NCI-H446 treated with DMSO at 0.1 percent for 48 hours (cell line): ENCODE measurements at places on chromosomes 4 and X.

DNA sequence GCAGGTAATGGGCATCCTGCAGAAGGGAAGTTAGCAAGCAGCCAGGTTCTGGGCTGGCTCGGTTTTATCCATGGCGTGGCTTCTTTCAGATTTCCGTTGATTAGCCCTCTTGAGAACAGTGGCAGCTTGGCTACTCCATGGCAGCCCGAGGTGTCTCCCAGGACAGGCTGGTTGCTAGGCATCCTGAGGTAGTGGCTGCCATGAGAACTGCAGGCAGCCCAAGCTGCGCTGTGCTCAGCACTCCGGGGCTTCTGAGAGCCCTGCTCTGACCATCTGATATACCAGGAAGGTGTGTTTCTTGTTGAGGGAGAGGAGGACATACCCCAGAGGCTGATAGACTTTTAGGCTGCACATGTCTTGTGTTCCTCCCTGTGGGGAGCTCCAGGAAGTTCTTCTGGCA, 253.4 kb upstream of the CASK start:
- no peak for DNase-seq

DNA sequence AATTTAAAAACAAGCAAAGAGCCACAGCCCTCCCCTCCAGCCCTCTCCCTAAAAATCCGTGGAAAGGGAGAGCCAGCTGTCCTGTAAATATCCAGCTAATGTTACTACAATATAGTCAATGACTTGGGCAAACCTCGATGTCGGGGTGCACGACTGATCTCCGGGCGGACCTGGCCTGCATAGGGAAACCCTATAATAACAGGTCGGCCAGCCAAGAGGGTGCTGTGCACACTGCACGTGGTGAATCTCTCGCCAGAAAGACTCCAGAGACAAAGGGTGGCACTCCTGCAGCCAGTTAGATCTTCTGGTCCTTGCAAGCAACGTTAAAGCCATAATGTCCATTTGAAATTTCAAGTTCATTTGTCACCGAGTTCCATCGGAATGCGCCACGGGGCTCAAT, 1092.8 kb downstream of the ADGRL3 start:
- DNase-seq: no peak

GRCh38 chr4:156575430-156576073, 396.0 kb downstream of the PDGFC start:
- peak; percentile 32 for DNase-seq

GRCh38 chrX:80812176-80812575, 2.5 kb upstream of the BRWD3 start:
- DNase-seq: no peak

GRCh38 chrX:12753366-12753765, 37.8 kb upstream of the PRPS2 start:
- no peak for DNase-seq

DNA sequence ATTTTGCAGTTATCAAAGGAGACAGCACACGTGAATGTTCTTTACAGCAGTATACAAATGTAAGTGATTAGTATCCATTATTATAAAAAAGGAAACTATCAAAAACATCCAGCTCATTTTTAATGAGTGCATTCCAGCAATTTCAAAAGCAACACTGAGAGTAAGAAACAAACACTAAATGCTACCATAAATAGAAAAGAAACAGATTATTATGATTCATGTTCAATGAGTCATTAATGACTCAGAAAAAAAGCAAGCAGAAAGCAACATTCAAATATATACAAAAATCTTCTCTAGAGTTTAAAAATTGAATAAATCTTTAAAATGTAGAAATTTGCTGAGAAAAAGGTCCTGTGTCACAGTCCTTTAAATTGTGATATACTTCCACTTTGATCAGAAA, 346.5 kb upstream of the FMR1 start:
- DNase-seq: no peak

DNA sequence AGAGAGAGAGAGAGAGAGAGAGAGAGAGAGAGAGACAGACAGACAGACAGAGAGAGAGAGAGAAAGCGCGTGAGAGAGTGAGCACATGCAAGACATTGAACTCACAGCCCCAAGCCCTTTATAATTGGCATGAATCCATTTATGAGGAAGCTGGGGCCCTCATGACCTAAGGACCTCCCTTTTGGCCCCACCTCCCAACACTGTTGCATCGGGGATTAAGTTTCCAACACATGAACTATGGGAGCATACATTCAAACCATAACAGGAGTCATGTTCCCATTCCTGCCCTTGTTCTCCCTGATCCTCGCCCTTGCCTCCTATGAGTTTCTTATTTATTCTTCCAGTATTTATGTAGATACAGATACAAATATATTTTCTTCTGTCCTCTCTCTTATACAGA, 269.8 kb upstream of the ARX start:
- no peak for DNase-seq

- no peak for DNase-seq
Observed at GRCh38 chrX:41180194-41180908, 95.1 kb downstream of the USP9X start.

DNA sequence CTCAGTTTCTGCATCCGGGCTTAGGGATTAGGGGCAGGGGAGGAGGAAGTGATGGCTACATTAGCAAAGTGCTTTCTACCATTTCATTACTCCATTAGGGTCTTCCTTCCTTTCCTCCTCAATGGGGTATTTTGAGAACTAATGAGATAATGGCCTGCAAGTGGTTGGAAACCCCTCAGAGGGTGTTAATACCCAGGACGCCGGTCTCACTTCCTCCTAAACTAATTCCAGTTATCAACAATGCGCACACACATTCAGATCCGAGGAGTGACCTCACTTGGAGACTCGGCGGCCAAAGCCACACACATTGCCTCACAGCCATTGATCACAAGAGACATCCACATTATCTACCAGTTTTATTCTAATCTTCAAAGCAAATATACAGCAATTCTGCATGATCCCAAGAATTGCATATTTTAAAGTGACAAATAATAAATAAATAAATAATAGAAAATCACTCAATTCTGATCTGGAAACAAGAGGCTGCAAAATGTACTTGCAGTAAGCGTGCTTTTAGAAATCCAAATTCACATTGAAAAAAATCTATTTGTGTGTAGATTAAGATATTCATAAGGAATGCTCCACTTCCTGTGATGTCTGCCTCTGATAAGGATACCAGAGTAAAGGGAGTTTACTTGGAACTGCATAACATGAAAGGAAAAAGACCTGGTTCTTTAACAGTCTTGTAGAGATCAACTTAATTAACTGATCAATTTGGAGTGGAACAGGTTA, 329.1 kb downstream of the FBXW7 start:
- DNase-seq: no peak

DNA sequence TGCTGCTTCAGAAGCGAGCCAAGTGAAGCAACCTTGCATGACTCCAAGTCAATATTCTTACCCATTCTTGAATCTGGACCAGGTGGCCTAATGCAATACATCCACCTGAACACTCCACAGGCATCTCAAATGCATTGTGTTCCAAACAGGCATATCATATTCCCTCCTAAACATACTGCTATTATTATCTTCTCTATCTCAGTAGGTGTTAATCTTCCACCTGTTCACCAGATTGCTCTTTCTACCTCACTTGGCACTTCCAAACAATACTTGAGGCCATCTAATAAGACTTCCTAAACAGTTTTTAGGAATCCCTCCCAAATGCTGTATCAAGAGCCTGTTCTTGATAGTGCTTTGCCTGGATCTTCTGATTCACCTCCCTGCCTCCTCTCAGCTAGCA, 90.7 kb downstream of the GPRIN3 start:
- DNase-seq: no peak

GRCh38 chrX:132171478-132171877, 43.7 kb upstream of the FRMD7 start:
- no peak for DNase-seq

DNA sequence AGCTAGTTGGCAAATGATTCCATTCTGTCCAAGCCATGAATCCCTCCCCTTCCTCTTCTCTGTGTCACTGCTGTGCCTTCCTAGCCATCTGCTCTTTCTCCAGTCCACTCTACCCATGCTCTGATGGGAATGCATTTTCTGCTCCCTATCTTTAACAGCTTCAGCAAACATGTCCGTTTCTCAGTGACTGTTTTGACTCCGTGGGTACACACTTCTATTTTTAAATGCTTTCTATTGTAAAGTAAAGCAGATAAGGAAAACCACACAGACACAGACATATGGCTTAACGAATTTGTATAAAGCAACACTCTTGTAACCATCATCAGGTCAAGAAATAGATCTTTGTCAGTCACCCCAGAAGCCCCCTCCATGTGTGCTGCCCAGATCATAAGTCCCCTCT, 72.4 kb upstream of the KLHL13 start:
- peak; percentile 13 for DNase-seq

DNA sequence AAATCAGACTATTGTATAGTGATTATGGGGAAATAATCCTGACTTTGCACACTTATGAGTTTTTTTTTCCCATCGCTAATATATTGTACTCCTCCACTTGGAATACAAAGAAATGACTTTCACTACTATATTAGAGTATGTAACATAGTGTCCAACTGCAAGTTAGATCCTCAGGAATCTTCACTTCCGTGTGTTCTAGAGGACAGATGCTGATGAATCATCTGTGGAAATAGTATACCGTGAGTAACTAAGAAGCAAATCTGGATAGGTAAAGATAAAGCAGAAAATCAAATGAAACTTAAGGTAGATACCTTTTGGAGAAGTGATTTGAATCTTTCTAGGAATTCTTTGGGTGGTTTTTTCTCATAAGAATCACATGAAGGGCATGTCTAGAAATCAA, 8.3 kb downstream of the IL21 start:
- no peak for DNase-seq

DNA sequence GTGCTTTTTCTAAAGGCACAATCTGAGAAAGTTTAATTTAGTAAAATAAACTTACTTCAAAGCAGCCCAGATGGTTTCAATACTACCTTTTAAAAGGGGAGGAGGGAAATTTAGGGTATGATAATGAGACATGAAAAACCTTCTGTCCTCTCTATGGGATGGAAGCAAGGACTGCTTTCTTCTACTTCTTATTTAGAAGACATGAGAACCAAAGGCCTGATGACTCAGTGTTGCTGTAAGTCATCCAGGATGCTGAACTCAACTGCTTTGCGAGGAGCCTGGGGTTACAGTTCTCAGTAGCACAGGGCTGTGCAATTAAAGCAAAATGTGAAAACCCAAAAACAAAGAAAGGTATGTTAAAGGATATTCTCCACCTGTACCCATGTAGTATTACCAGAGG, 140.8 kb upstream of the EDNRA start:
- DNase-seq: no peak

- DNase-seq: no peak
Observed at GRCh38 chrX:9942086-9942485, 25.1 kb upstream of the CLDN34 start.

GRCh38 chr4:78288327-78288726, 231.2 kb downstream of the FRAS1 start:
- no peak for DNase-seq

- DNase-seq: no peak
Observed at GRCh38 chr4:169410839-169411770, 140.3 kb upstream of the SH3RF1 start.

GRCh38 chr4:94458682-94459081, 6.9 kb downstream of the PDLIM5 start:
- no peak for DNase-seq

- no peak for DNase-seq
Observed at GRCh38 chrX:34654696-34655490, 2.2 kb downstream of the TMEM47 start.

DNA sequence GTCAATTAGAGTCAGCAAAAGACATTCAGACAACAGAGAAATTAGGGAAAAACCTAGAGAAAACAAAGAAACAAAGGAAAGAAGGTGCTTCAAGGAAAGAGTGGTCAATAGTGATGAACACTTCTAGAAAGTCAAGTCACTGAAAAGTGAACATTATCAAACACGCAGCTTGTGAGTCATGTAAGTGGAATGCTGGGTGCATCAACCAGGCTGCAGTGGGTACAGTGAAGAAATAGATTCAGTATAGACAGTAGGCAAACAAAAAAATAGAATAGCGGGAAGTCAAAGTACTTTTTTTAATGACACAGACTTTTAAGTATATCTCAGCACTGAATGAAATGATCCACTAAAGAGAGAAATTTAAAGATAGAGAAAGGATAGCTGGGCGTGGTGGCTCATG, 245.8 kb downstream of the ARHGAP24 start:
- no peak for DNase-seq

GRCh38 chr4:110347805-110348204, 128.2 kb upstream of the ENPEP start:
- DNase-seq: no peak

- DNase-seq: no peak
Observed at GRCh38 chr4:48651914-48652313, 128.2 kb downstream of the FRYL start.

DNA sequence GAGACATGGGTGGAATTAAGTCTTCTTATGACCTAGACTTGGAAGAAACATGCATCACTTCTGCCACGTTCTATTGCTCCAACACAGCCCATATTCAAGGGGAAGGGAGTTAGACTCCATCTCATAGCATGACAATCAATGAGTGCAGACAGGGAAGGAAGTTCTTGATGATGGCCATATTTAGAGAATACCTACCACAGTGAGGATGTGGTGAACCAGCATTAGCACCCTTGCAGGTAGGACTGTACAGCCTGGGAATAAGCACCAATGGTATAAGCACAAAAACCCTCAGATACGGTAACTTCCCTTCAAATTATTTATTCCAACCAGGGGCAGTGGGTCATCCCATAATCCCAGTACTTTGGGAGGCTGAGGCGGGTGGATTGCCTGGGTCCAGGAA, 29.8 kb downstream of the PAGE2 start:
- DNase-seq: no peak

- DNase-seq: no peak
Observed at GRCh38 chr4:169136796-169137557, 126.9 kb upstream of the CBR4 start.

GRCh38 chr4:139295942-139296299, 5.4 kb upstream of the NAA15 start:
- DNase-seq: no peak

DNA sequence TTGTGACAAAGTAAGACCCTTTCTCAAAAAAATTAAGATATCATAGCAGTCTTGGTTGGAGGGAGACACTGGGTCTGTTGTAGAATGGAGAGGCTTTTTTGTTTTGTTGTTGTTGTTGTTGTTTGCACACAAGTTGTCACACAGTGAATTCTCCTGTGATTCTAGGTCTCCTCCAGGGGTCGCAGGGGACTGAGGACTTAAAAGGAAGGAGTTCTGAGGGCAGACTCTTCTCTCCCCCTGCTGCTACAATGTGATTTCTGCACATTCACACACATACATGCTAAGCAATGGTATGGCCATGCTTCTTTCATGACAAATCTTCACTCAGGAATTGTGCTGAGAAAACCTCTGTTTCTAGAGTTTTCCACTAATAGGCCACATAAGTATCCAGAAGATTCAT, 71.1 kb downstream of the ZNF732 start:
- DNase-seq: no peak

GRCh38 chr4:167102475-167102874, 131.8 kb downstream of the SPOCK3 start:
- DNase-seq: no peak

DNA sequence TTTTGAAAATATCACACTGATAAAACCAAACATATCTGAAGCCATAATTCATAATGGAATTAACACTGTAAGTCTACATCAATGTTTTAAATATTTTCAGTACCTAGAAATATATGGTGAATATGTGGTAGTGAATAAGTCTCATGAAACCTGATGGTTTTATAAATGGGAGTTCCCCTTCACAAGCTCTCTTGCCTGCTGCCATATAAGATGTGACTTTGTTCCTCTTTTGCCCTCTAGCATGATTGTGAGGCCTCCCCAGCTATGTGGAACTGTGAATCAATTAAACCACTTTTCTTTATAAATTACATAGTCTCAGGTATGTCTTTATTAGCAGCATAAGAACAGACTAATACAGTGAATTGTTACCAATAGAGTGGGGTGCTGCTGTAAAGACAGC, 536.8 kb upstream of the GALNT7 start:
- no peak for DNase-seq

- DNase-seq: no peak
Observed at GRCh38 chr4:169017971-169018370, 7.9 kb upstream of the CBR4 start.
